Stimulated activated CD4-positive, alpha-beta T cell treated with anti-CD3 and anti-CD28 coated beads, Interleukin-15, amount 100 ng/mL, for 48 hours (primary cell): ENCODE measurements at places on chromosomes 6 and 20.

GRCh38 chr6:106510090-106510970, 119.0 kb downstream of the RTN4IP1 start:
- DNase-seq: no peak

DNA sequence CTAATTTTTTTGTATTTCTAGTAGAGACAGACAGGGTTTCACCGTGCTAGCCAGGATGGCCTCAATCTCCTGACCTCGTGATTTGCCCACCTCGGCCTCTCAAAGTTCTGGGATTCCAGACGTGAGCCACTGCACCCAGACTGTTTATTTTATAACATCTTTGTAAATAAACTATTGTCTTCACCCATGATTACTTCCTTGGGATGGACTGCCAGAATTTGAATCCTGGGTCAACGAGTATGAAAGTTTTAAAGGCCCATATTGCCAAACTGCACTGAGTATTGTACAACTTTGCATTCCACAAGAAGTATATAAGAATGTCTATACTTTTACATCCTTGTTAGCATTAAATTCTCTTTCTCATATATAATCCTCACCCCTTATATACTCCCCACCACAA, 38.6 kb downstream of the ZHX3 start:
- DNase-seq: no peak

DNA sequence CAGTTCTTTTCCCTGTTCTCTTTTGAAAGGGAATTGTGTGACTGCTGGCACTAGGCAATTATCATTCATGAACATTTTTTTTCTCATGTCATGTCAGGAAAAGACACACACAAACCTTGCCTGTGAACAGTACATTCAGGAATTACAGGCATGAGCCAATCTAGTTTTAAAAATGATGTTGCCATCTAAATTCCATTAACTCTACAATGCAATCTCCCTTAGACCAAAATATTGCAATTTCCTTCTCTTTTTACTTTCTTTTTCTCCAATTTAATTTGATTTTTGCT, 127.5 kb upstream of the STMND1 start:
- DNase-seq: no peak

- no peak for DNase-seq
Measured at GRCh38 chr20:24798930-24799705, 150.0 kb upstream of the CST7 start.

DNA sequence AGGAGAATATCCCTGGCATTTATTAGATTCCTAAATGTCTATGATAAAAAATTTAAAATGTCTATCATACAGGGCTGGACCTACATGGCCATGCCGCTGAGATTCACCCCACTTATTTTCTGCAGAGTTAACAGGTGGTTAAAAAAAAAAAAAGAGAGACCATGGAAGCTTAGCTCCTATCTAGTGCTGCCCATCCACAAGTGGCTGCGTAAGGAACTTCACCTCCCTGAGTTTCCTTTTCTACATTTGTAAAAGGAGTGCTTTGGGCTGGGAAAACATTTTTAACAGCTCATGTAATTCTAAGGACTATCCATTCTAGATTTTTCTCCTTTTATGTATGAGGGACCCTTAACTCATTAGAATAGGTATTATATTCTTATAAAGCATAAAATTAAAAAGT, 534.1 kb downstream of the MMUT start:
- DNase-seq: no peak

- peak; percentile 41 for DNase-seq
Measured at GRCh38 chr6:106223300-106223930, 102.1 kb downstream of the ATG5 start.

GRCh38 chr6:56532766-56533551, 109.7 kb downstream of the DST start:
- no peak for DNase-seq

- no peak for DNase-seq
Measured at GRCh38 chr6:163398815-163399214, 15.7 kb upstream of the QKI start.

DNA sequence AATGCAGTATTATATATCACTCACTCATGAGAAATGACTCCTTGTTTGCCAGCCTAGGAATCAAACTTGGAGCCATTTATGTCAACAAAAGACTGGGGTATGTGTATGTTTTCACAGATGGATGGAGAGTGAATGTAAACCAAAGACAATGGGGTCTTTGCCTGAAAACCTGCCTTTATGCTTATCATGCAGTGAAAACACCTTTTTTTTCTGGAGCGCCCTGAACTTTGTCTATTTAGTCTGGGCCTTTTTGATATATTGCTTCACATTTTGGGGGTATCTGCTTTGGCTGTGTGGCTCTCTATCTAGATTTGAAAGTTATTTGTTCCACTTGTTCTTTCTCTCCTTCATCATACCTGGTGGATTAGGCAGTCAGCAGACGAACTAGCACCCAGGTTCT, 848.5 kb upstream of the FLRT3 start:
- DNase-seq: no peak

GRCh38 chr6:70879496-70879895, 77.4 kb downstream of the B3GAT2 start:
- DNase-seq: no peak

GRCh38 chr20:49515586-49515985, 33.1 kb upstream of the KCNB1 start:
- no peak for DNase-seq

DNA sequence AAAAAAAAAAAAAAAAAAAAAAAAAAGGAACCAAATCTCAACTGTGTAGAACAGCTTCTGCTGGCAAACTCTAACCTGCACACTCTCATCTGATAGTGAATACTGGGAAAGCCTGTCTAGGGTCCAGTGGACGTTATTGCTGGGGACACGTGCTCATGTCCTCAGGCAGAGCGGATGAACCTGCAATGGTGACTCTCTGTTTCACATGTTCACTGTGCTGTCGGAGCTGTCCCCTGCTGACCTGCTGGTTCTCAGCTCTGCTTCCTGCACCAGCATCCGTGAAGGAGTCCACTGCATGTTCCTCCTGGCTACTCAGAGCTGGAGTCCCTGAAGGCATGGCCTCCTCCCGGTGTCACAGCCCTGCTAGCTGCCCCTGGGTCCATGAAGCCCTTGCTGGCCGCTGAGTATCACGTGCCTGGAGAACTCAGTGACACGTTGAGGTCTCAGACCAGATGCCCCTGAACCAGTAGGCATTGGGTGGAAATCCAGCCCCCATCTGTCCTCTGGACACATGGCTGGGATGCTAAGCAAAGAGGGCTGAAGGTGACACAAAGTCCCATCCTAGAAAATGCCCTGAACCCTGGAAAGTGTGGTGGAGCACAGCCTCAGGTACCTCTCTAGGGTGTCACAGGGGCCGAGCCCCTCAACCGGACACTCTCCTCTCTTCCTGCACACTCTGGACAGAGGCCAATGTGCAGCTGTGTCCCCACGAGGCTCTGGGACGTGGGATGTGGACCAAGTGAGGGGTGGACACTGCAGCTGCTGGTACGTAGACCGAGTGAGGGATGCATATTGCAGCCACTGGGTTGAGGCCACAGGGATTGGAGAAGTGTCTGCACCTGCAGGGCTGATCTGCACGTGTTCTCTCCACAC, 54.9 kb upstream of the FRMD1 start:
- DNase-seq: no peak

DNA sequence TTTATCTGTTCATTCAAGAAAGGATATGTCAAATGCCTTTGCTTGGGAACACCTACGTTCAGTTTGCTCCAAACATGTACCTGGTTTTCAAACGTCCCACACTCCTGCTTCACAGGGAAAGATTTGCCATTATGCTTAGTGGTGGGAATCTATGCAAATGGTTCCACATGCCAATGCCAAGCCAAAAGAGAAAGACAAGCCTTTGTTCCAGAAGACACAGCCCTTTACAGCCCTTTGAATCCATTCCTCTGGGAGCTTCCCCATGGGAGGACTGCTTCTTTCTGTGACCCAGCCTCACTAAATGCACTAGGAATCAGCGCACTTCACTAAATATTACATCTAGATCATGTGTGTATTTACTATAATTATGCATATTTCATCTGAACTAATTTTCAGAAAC, 619.5 kb downstream of the PRKN start:
- no peak for DNase-seq

- no peak for DNase-seq
Measured at GRCh38 chr6:13413466-13413862, 73.9 kb downstream of the GFOD1 start.

- no peak for DNase-seq
Measured at GRCh38 chr20:63375438-63375837, 14.3 kb upstream of the CHRNA4 start.

DNA sequence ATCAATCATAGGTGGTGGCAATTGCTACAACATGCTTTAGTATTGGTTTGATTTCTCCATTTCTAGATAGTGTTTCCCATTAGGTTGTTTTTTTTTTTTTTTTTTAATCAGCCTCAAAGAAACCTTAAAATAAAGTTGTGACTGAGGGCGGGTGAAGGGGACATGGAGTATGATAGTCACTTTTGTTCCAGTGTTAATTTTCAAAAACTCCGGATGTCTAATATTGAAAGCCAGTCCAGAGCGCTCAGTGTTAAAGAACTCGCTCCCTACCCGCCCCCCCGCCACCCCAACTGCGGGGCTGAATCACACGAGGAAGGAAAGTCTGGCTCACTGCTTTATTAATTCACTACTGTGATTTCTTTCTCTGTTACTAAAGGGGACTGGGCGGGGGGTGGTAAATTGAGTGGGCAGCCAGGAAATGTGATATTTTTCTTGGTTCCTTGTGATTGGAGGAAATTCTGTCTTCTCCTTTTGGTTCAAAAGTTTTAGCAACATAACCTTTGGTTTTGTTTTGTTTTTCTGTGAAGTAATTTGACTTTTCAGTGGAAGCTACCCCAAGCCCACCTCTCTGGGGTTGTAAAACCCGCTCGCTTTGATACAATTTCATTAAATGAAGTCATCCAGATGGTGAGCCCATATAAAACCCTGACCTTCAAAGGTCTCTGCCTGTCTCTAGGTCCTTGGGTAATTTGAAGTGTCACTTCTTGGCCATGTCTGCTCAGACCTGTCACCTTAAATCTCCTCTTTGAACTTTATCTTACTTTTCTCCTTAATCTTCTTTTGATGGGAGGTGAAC, 38.0 kb downstream of the TNFAIP3 start:
- DNase-seq: peak; percentile 83

DNA sequence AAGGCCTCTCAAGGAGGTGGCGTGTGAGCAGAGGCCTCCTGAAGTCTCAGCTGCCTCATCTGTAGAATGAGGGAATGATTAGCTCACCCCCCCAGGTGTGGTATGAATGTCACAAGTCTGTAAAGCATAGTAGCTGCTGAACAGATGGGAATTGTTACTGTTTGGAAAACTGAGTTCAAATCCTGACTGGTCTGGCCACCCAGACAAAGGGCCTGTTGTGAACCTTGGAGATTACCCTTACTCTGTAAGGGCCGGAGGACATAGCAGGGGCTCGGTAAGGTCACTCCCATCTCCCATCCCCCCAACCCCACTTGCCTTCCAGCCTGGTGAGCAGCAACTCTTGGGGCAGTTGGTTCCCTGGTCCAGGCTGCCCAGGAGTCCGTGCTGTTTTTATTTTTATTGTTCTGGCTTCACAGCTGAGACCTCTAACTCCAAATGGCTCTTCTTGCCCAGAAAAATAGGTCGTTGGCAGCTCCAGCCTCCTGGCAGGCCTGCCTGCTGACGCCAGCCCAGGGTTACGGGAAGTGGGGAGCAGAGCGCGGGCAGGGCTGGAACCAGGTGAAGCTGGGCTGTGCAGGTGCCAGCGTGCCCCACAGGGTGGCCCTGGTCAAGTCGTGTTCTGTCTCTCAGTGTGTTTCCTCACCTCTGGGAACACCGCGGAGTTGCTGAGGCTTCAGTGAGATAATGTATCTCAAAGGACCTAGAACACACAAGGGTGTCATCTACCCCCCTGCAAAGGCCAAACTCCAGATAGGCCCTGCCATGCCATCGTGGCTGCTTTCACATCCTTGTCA, 4.5 kb upstream of the SIRPA start:
- DNase-seq: no peak

- peak; percentile 25 for DNase-seq
Measured at GRCh38 chr6:136784910-136785746, 7.1 kb downstream of the MAP3K5 start.

GRCh38 chr20:17202673-17203072, 24.2 kb upstream of the PCSK2 start:
- no peak for DNase-seq

- DNase-seq: no peak
Measured at GRCh38 chr6:5180636-5181035, 80.1 kb downstream of the LYRM4 start.

- no peak for DNase-seq
Measured at GRCh38 chr20:31605902-31606803, 1.1 kb downstream of the ID1 start.

GRCh38 chr6:167402195-167402686, 77.4 kb downstream of the TTLL2 start:
- no peak for DNase-seq

GRCh38 chr20:41047279-41047974, 18.8 kb downstream of the TOP1 start:
- no peak for DNase-seq

GRCh38 chr6:20092071-20092566, 120.2 kb downstream of the MBOAT1 start:
- DNase-seq: no peak

- no peak for DNase-seq
Measured at GRCh38 chr20:48040491-48040890, 255.2 kb upstream of the SULF2 start.

DNA sequence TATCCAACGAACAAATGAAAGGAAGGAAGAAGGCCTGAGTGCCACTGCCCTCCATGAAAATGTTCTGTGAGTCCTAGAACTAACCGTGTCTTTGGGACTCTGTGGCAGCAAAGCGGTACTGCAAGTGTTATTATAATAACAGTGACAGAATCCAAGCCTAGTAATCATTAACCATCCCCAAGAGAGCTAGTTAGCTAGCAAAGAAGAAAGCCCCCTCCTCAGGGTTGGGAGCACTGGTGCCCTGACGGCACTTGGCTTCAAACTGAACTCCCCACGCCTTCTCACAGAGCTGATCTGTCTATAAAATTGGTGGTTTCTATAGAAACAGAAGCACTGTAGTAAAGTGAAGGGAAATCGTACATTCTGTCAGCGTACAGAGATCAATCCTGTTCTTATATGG, 239.8 kb downstream of the PTPRT start:
- DNase-seq: no peak

- DNase-seq: peak; percentile 40
Measured at GRCh38 chr6:109454496-109455436, 806 bp downstream of the MICAL1 start.

DNA sequence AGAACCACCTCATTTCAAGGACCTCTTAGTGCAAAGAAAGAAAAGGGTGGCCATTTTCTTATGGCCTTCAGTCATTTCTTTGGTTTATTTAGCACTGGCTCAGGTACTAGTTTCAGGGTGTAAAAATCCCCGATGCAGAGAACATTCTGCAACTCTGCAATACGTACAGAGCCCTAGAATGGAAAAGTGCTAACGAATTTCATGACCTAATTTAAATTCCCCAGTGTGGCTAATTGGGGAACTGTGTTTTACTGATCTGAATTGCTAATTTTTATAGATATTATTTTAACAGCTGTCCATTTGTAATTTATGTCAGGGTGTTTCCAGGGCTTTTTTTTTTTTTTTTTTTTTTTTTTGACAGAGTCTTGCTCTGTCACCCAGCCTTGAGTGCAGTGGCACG, 160.7 kb downstream of the UST start:
- no peak for DNase-seq
